Thoracic aorta (tissue), 2 donors: ENCODE measurements at places on chromosomes 2 and 18.
A peak's percentile ranks its signal among the peaks of the same experiment; 100 is the strongest.

DNA sequence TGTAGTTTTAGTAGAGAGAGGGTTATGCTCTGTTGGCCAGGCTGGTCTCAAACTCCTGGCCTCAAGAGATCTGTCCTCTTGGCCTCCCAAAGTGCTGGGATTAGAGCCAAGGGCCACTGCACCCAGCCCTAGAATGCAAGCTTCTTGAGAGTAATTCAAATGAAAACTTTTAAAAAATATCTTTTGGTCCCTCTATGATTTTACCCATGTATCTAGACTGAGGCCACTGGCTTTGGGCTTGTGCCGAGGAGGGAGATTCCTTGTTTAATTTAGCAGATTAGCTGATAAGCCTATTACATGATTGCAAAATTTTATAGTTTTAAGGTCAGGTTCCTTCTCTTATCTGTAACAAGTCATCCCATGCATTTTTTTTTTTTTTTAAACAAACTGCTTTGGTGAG is 59.5 kb upstream of the CCDC195 start:
- no peaks in the 10 kb centered on the region for H3K27me3 ChIP-seq
- H3K4me3 ChIP-seq: no peak overlapping the region
- H3K27ac ChIP-seq: no peak overlapping the region
- peaks cover 12% of the 10 kb centered on the region for H3K36me3 ChIP-seq
- H3K4me1 ChIP-seq: no peaks in the 10 kb centered on the region

- DNase-seq: no peak
- H3K36me3 ChIP-seq: peaks cover 58% of the 10 kb centered on the region
- peak overlapping the region; percentile 59 for H3K4me3 ChIP-seq
- no peaks in the 10 kb centered on the region for H3K27me3 ChIP-seq
- peak overlapping the region; percentile 100 for H3K27ac ChIP-seq
Measured at GRCh38 chr2:219459460-219460311, 25.0 kb downstream of the SPEG start.

GRCh38 chr18:37252854-37253393 is 312.7 kb downstream of the CELF4 start:
- H3K27ac ChIP-seq: no peak overlapping the region
- H3K36me3 ChIP-seq: no peaks in the 10 kb centered on the region
- peaks cover 7% of the 10 kb centered on the region for H3K4me1 ChIP-seq

- H3K36me3 ChIP-seq: no peaks in the 10 kb centered on the region
- no peak overlapping the region for H3K27ac ChIP-seq
- no peak overlapping the region for H3K4me3 ChIP-seq
- DNase-seq: no peak
- no peaks in the 10 kb centered on the region for H3K4me1 ChIP-seq
Measured at GRCh38 chr2:45782436-45782835, 131.0 kb downstream of the PRKCE start.

DNA sequence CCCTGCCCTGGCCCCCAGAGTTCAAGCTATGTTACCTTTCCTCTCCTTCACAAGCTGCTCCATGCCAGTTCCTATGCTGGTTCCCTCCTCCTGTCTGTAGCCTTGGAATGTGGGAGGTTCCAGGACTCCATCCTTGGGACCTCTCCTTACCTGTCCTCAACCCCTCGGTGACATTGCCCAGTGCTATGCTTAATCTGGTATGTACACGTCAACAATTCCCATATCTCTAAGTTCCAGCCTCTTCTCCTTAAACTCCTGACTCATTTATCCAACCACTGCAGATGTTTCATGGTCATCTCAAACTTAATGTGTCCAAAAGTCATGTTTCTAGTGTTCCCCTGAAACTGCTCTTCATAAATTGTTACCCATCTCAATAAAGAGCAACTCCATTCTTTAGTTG is 160.8 kb downstream of the TNS1 start:
- no peak for DNase-seq
- no peaks in the 10 kb centered on the region for H3K27me3 ChIP-seq
- H3K4me1 ChIP-seq: peaks cover 100% of the 10 kb centered on the region
- H3K27ac ChIP-seq: peak overlapping the region; percentile 85

DNA sequence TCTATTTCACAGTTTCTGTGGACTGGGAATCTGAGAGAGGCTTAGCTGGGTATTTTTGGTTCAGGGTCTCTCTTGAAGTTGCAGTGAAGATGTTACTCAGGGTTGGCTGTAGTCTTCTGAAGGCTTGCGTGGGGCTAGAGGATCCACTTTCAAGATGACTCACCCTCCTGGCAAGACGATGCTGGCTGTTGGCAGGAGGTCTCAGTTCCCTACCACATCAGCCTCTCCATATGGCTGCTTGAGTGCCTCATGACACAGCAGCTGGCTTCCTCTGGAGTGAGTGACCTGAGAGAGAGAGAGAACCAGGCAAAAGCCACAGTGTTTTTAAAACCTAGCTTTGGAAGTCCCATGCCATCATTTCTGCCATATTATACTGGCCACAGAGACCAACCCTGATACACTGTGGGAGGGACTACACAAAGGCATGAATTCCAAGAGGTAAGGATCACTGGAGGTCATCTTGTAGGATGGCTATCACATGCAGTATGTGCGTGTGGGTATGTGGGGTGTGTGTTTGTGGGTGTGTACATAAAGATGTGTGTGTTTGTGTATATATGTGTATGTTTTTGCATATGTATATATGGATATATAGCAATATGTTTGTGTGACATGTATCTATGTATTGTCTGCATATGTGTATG is 25.1 kb downstream of the DNPEP start:
- no peaks in the 10 kb centered on the region for H3K27me3 ChIP-seq
- H3K36me3 ChIP-seq: no peaks in the 10 kb centered on the region
- H3K27ac ChIP-seq: no peak overlapping the region
- DNase-seq: no peak
- H3K4me1 ChIP-seq: peaks cover 11% of the 10 kb centered on the region

GRCh38 chr2:95121093-95121406 is 558 bp downstream of the MRPS5 start:
- no peaks in the 10 kb centered on the region for H3K36me3 ChIP-seq
- no peak for DNase-seq
- H3K27ac ChIP-seq: peak overlapping the region; percentile 89
- peaks cover 28% of the 10 kb centered on the region for H3K4me1 ChIP-seq
- H3K27me3 ChIP-seq: no peaks in the 10 kb centered on the region

DNA sequence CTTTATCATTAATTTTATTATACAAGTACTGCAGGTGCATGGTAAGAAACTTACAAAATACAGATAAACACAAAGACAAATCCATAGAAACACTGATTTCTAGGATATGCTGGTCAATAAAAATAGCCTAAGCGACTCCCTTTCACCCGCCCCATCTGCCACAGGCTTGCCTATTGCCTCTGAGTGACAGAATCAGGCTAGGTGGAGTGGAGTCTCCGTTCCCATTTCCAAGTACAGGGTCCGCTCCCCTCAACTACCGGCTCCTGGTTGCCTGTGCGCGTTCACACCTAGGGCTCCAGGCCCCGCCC is 201 bp upstream of the TRAPPC12 start:
- peaks cover 14% of the 10 kb centered on the region for H3K4me1 ChIP-seq
- H3K27me3 ChIP-seq: no peaks in the 10 kb centered on the region
- H3K36me3 ChIP-seq: no peaks in the 10 kb centered on the region
- peak overlapping the region; percentile 92 for H3K27ac ChIP-seq

GRCh38 chr2:225165052-225165451 is 122.8 kb upstream of the DOCK10 start:
- no peak overlapping the region for H3K4me3 ChIP-seq
- H3K27ac ChIP-seq: no peak overlapping the region
- no peak for DNase-seq
- H3K27me3 ChIP-seq: no peaks in the 10 kb centered on the region
- H3K4me1 ChIP-seq: no peaks in the 10 kb centered on the region

- no peak overlapping the region for H3K4me3 ChIP-seq
- H3K27me3 ChIP-seq: no peaks in the 10 kb centered on the region
- H3K27ac ChIP-seq: no peak overlapping the region
- H3K4me1 ChIP-seq: no peaks in the 10 kb centered on the region
- no peak for DNase-seq
Measured at GRCh38 chr18:52220062-52220591, 119.9 kb upstream of the DCC start.

DNA sequence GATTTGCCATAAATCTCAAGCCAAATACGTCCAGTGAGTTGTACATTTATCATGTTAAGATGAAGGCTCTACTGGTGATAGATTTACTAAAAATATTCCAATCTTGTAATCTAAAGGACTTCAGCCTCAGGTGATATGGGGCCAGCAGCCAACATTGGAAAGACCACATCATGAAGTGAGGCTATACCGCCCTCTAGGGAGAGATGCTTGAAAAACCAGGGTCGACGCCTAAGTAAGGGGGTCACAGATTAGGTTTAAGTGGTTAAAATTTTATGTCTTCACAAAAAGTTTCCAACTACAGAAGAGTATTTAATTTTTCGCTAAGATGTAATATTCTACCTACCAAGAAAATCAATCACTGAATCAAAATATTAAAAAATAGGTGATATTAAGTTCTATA is 33.3 kb downstream of the DOCK10 start:
- DNase-seq: no peak
- H3K4me3 ChIP-seq: no peak overlapping the region
- no peaks in the 10 kb centered on the region for H3K36me3 ChIP-seq
- H3K27ac ChIP-seq: no peak overlapping the region
- no peaks in the 10 kb centered on the region for H3K4me1 ChIP-seq
- no peaks in the 10 kb centered on the region for H3K27me3 ChIP-seq

- H3K4me3 ChIP-seq: no peak overlapping the region
- no peak for DNase-seq
- H3K36me3 ChIP-seq: peaks cover 20% of the 10 kb centered on the region
- H3K27me3 ChIP-seq: no peaks in the 10 kb centered on the region
- no peak overlapping the region for H3K27ac ChIP-seq
Measured at GRCh38 chr2:61295981-61296380, 134.0 kb downstream of the C2orf74 start.

DNA sequence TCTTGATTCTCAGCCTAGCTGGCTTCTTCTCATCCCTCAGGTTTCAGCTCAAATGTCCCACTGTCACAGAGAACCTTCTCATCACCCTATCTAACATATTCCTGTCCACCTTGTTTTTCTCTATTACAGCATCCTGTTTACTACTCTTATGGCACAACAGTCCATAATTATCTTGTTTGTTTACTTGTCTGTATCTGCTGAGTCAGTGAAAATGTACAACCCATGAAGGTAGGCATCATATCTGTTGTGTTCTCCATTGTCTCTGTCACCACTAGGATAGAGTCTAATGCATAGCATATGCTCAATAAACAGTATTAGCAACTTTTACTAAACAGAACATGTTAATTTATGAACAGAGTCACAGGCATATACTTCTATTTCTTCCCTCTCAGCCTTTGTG is 261.7 kb downstream of the ETAA1 start:
- no peaks in the 10 kb centered on the region for H3K27me3 ChIP-seq
- no peaks in the 10 kb centered on the region for H3K36me3 ChIP-seq
- H3K4me3 ChIP-seq: no peak overlapping the region

- no peaks in the 10 kb centered on the region for H3K27me3 ChIP-seq
- no peaks in the 10 kb centered on the region for H3K4me1 ChIP-seq
- H3K36me3 ChIP-seq: no peaks in the 10 kb centered on the region
Measured at GRCh38 chr2:128611421-128612320, 293.0 kb upstream of the HS6ST1 start.

DNA sequence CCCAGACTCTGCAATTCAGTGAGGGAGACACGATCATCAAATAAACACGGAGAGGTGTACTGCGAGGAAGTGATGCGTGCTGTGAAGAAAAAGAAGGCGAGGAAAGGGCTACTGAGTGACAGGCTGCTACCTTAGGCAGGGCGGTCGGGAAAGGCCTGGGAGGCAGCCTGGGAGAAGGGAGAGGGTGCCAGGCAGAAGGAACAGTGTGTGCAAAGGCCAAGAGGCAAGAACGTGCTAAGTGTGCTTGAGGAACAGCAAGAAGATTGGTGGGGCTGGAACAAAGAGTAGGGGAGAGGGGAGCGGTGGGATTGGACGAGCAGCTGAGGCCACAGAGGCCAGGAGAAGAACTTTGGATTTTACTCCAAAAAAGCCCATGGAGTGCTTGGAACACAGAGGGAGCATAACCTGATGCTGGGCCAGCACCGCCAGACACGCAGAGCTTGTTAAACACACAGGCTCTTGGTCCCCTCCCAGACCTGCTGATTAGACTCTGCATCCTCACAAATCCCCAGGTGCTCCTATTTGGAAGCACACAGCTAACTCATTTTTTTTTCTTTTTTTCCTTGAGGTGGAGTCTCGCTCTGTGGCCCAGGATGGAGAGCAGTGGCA is 30.4 kb downstream of the SERTAD2 start:
- H3K4me1 ChIP-seq: no peaks in the 10 kb centered on the region
- no peaks in the 10 kb centered on the region for H3K36me3 ChIP-seq
- H3K27ac ChIP-seq: no peak overlapping the region
- H3K27me3 ChIP-seq: no peaks in the 10 kb centered on the region
- no peak for DNase-seq
- no peak overlapping the region for H3K4me3 ChIP-seq

- H3K27me3 ChIP-seq: no peaks in the 10 kb centered on the region
- DNase-seq: no peak
- H3K4me1 ChIP-seq: peaks cover 7% of the 10 kb centered on the region
- no peak overlapping the region for H3K27ac ChIP-seq
- H3K4me3 ChIP-seq: no peak overlapping the region
Measured at GRCh38 chr2:85913884-85914881, 25.4 kb upstream of the ST3GAL5 start.

- DNase-seq: no peak
- H3K27me3 ChIP-seq: no peaks in the 10 kb centered on the region
- H3K36me3 ChIP-seq: no peaks in the 10 kb centered on the region
- no peaks in the 10 kb centered on the region for H3K4me1 ChIP-seq
Measured at GRCh38 chr18:73613706-73614340, 533.8 kb downstream of the FBXO15 start.

DNA sequence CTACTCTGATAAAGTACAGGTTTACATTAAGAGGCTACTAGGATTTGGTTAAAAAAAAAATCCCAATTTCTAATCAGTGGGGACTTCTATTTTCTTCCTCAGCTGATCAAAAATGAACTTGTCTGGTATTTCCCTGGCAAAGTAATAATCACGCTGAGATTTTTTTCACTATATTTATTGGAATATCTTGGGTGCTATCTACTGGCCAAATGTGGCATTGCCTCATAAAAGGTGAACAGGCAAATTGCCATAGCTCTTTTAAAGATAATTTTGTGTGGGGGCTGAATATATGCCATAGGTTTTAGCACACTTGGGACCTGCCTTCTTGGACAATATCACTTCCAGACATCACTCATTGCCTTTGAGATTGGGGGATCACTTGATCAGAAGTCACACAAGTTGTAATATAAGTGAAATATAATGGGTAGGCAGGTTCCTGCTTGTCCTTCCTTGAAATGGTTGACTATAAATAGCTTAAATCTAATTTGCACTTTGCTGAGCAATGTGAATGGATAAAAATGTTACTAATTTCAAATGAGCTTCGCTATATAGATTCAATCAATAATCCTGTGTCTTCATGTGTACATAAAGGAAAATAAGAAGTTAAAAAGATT is 7.0 kb upstream of the NXPH2 start:
- H3K36me3 ChIP-seq: no peaks in the 10 kb centered on the region
- no peaks in the 10 kb centered on the region for H3K27me3 ChIP-seq
- no peaks in the 10 kb centered on the region for H3K4me1 ChIP-seq
- DNase-seq: no peak
